Left renal cortex interstitium (tissue), 4 donors: ENCODE measurements at places on chromosomes 2 and 18.

DNA sequence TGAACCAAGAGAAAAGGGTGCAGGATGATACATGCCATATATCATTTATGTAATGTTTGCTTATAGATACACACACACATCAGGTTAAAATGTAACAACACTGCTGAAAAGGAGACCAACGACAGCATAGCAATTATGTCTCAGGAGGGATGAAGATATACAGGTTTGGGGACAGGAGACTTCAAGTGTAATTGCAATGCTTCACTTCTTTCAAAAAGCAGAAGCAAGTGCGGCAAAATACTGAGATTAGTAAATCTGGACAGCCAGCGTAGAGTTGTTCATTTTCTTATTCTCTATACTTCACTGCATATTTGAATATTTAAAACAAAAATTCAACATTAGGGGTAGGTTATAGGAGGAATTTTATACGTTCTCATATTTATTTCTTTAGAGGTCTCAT, 87.2 kb downstream of the L3MBTL4 start:
- no peak for DNase-seq

DNA sequence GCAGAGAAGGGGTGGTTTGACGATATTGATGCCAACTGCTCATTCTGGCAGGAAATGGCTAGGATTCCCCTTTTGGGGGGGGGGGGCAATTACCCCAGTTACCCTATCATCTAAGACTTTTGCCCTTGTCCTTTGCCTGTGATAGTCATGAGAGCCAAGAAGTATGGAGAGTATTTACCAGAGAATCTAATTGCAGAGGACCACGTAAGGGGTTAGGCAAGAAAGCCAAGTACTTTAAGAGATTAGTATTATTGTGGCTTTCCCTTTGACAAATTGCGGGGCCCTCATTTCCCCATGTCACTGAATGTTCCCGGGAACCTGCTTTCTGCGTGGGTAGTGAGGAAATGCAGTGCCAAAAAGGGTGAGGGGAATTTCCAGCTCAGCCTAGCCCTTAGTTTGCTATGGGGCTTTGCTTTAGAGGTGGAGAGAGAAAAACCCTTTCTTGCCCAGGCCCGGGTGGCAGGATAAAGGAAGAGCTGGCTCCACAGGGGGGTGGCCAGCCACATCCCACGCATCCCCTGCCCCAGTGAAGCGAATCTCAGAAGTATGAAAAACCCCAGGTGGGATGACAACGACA, 1.5 kb downstream of the AQP4 start:
- DNase-seq = no peak

- no peak for DNase-seq
Measured at GRCh38 chr2:207132019-207132418, 33.7 kb downstream of the KLF7 start.

- DNase-seq = no peak
Measured at GRCh38 chr18:36649205-36649604, 179.6 kb downstream of the TPGS2 start.
